ENCODE measurements at places on chromosomes 16 and 17. TPM values are rescaled to one million over a fixed set of nuclear protein-coding genes. Genes with fewer than 3 reads are reported as not detected.

The AATK gene
- 1.8 TPM for total RNA-seq

The C17orf67 gene
- 4.7 TPM for total RNA-seq

The ASPA gene
- not detected for total RNA-seq

The GPR179 gene
- 0.10 TPM for total RNA-seq

The CCL3 gene
- 2,440 TPM for total RNA-seq

The KRT28 gene
- total RNA-seq, result not detected

The AKAP1 gene
- 69.9 TPM for total RNA-seq

The SPATA32 gene
- total RNA-seq, result 0.62 TPM

The UMOD gene
- total RNA-seq, result not detected

The ZNF771 gene
- total RNA-seq, result 3.4 TPM

The CCL7 gene
- not detected for total RNA-seq

The STH gene
- not detected for total RNA-seq

The CMTM1 gene
- 7.2 TPM for total RNA-seq

The RTN4RL1 gene
- total RNA-seq, result not detected

All from natural killer cell treated with Interleukin-12 subunit alpha and Interleukin-12 subunit beta and Interleukin-15 and Interleukin-18, amount 100 ng/mL, for 72 hours (primary cell).